ENCODE measurements at places on chromosomes 3 and 15.

DNA sequence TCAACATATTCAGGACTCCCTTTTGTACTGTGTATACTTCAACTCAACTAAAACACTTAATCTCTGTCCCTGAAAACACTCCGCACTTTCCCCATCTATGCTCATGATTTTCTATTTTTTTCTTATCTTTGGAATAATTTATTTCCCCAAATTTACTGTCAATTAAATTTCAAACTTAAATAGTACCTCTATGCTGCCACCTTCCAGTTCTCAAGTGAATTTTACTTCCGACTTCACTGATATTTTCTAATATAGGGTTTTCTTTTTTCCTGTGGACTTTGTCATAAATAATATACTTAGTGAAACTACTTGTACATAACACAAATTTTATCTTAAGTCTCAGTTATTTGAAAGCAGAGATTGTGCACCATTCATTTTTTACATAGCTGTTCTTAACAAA lies 1303.3 kb downstream of the OTOL1 start:
- no peak for DNase-seq

GRCh38 chr3:120471643-120472042 lies 20.9 kb upstream of the FSTL1 start:
- no peak for DNase-seq

DNA sequence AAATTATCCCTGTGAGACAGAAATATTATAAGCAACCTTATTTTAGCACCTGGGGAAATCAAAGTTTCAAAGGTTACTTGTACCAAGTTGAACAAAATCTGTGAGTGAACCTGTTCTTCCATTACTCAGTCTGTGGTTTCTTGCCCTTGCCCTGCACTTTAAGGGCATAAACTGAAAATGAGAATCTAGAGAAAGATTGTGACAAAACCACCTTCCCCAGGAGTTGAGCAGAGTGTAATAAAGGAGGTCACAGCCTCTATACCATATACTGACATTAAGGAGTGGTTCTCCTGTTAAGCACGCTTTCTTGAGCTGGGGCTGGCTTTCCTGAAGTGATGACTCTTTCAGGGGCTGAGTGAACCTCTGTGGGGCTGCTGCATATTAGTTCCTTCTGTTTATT lies 143.4 kb downstream of the PDCD6IP start:
- no peak for DNase-seq

DNA sequence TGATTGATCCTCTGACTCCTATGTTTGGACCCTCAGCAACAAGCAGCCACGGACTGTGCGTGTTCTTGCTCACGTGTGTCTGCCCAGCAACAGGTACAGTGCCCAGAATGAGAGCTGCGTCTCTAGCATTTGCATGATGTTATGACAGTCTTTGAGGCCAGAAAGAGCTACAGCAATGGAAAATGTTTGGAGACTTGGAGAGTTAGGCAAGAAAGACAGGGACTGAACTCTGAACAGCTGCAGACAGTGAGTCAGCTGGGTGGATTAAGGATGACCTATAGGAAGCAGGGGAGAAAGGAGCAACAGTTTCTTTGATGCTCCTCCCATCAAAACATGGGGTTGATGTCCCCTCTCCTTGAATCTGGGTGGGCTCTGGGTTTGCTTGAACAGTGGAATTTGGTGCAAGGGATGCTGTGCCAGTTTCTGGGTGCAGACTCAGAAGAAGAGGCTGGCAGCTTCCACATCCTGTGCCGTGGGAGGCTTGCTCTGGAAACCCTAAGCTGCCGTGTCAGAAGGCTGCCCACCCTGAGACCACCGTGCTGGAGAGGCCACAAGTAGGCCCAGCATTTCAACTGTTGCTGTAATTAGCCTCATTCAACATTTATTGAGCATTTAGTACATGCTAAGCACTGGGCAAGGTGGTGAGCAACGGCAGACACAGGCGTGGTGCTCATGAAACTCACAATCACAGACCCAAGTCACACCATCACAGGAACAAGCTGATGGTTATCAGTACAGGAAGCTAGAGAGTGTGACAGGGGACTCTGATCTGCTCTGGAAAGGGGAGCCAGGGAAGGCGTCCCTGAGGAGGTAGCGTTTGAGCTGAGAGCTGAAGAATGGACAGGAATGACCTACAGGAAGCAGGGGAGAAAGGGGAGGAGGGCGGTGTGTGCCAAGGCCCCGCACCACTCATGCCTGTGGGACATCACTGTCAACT lies 21.7 kb downstream of the CCR9 start:
- no peak for DNase-seq

DNA sequence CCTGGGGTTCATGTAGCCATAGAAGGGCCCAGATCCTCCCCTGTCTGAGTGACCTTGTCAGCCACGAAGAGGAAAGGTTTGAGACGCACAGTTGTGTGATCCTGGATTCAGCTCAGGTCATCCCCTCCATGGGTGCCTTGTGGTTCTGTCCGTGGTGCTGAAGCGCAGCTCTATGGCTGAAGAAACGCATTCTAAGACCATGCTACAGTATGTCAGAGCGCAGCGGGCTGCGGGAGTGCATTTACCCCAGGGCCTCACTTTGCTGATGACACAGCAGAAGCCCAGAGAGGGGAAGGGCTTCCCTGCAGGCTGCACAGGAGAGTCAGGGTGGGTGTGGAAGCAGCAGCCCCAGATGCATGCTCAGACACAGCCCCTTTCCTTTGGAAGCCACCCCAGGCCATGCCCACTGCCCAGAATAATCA lies 68.8 kb upstream of the IQSEC1 start:
- DNase-seq: no peak

GRCh38 chr15:58026051-58026450 lies 39.5 kb downstream of the ALDH1A2 start:
- DNase-seq: no peak

GRCh38 chr15:72961346-72961745 lies 90.9 kb upstream of the NEO1 start:
- DNase-seq: no peak

Measured in NCI-H1417 (cell line).